ENCODE measurements at places on chromosomes 6 and 20.

GRCh38 chr6:75612434-75612833 is 10.8 kb downstream of the SENP6 start:
- DNase-seq, result no peak

DNA sequence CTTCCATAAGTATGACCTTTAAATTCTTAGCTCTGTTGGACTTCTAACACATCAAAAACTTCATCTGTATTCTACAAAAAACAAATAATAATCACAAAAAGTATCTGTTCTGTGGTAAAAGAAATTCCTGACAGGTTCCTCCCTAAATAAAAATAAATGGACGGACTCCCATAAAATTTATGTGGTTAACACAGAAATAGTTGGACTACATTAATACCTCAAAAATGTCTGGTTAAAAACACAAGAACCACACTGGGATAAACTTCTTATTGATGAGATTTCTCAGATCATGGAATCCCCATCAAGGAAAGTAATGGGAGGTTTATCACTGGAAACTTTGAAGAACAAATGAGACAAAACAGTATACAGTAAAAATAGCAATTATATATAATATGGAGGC is 172.4 kb downstream of the MOXD1 start:
- DNase-seq, result no peak

DNA sequence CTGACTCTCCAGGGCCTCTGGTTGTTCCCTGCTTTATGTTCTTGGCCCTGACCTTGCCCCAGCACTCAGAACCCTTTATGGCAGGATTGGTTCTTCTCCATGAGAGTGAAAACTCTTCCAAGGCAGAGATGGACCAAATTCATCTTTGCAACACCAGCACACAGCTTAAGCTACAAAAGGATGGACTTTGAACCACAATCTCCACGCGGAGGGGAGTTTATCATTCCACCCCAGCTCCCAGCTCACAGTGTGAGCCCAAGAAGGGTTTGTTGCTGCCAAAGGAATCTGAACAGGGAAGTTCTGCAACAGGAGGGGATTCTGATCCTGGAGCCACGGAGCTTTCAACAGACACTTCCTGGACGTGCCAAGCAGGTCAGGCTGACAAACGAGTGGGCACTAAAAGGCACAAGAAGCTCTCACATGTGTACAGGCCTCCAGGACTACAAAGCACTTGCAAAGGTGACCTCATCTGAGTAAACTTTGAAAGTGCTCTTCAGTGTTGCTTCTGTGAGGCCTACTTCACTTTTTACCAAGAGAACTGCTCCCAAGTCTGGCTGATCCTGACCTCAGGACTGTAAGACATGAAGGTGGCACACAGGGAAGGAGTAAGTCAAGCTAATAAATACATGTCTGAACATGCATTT is 8.9 kb downstream of the FITM2 start:
- DNase-seq, result no peak

DNA sequence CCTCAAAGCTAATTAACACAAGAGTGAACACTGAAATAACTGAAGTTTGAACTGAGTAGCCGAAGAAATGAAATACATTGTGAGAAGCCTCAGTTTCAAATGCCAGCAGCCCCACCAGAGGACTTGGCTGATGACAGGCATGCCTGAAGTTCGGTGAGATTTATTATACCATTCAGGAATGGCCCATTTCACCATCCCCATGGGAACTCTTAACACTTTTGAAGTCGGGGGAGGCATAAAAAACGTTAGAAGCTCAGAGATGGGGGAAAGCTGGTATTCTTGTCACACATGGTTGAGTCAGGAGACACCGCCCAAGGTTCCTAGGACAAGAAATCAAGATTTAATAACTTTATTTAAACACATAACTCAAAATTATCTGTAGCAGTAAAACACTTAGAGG is 17.6 kb upstream of the SLC22A3 start:
- no peak for DNase-seq

GRCh38 chr6:105363100-105363754 is 39.7 kb downstream of the PREP start:
- no peak for DNase-seq

DNA sequence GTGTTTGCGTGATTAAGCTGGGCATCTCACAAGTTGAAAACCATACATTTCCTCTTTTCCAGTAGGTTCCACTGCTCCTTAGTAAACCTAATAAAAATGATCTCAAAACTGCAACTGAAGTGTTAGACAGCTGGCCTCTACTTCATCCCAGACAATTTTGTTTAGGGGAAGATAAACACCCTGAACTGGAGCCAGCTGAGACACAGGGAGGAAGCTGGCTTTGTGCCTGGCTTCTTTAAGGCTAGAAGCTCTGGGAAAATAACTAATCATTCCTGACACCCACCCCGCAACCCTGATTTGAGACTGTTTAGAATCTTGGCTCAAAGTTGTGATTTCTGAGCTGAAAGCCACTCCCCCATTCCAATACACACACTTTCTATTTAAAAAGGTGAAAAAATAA is 11.6 kb downstream of the PTPRT start:
- no peak for DNase-seq

- DNase-seq, result no peak
Measured at GRCh38 chr20:57398231-57398821, 7.1 kb downstream of the RBM38 start.

GRCh38 chr20:6148073-6148472 is 25.2 kb upstream of the FERMT1 start:
- no peak for DNase-seq

DNA sequence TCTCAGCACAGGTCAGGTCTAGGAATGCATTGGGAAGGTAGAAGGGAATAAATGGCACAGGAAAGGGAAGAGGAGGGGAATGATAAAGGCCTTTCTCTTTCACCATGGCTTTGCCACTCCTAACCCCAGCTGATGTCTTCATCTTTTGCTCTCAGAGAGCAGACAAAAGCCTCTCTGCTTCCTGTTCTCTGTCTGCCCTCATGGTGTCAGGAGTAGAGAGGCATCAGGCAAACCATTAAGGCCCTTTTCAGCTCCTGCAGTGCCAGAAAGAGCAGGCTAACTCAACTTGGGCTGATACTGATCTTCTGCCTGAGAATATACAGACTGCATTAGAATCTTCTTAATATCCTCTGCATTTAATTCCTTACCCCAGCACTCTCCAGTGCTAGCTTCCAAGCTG is 48.0 kb upstream of the STXBP5 start:
- no peak for DNase-seq

GRCh38 chr20:40592941-40593340 is 96.1 kb downstream of the MAFB start:
- no peak for DNase-seq

DNA sequence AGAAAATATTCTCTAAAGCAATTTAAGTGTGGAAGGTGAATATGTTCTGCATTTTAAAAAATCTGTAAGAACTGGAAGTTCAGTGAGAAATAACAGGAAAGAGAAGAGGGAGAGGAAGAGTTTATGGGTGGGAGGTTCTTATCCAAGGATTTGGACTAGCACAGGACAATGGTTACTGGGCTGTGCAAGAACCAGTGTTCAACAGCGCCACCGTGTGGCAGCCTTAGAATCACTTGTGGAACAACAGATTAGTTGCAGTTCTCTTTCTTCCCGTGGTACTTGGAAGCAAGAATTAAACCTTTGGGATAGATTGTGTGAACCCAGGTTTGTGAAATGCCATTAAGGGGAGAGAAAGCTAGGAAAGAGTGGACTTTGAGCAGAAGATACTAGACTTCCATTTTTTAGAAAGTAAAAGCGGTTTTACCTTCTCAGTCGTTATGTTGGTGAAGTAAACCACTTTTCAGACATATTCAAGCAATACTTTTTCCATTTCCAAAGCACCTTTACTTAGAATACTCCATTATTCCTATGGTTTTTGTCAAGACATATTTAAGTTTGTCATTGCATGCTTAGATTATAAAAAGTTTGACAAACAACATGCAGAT is 436.7 kb downstream of the RNF144B start:
- DNase-seq, result no peak

GRCh38 chr20:41370176-41370575 is 3.6 kb upstream of the EMILIN3 start:
- DNase-seq, result no peak

DNA sequence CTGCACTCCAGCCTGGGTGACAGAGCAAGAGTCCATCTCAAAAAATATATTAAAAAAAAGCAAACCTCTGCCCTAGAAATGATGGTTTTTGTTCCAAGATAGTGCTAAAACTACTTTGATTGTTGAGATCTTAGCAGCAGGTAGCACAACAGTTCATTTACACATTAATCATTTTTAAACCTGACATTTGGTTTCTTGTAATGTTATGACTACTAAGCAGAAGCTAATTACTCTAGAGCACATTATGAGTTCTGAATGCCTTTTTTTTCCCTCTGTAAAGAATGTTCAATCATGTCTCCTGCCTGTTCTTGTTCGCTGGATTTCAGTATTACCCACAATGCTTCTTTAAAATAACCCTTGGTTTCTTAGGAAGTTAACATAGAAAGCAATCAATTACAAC is 24.7 kb upstream of the PHF3 start:
- no peak for DNase-seq

- no peak for DNase-seq
Measured at GRCh38 chr6:142805042-142805441, 139.9 kb downstream of the HIVEP2 start.

DNA sequence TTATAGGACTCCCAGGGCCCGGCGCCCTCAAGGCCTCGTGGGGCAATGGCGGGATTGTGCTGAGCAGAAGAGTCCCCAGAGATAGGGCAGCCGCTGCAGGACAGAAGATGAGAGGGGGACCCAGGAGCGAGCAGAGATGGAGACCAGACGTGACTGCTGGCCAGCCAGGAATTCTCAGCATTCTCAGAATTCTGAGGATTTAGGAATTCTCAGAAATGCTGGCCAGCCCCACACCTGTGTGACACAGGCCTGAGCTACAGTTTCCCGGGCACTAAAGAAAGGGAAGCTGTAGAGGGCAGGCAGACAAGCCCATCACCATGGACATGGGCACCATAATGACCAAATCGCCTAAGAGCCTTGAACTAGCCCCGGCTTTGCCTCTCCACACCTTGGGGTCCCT is 186.2 kb upstream of the CDH4 start:
- DNase-seq, result no peak

DNA sequence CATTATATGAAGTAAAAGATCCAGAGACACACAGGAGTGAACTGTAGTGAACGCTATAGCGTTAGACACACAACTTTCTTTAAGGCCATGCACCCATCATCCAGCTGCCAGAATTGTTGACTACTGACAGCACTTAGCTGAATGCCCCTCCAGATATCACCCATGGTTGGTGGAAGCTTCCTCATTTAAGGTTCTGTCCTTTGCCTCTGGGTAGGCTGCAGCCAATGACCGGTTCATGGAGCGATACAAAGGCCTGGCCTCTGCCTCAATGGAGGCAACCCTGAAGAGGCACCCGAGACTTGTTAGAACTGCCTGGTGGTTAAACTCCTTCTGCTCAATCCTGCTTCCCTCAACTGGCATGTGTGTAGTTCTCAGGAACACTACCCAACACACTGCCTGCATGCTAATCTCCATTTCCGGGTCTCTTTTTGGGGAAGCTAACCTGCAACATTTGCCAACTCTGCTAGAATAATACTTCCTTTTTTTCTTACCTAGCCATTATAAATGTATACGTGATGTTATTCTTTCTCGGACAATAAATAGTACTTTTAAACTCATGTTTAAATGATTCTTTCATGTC is 49.8 kb upstream of the THEMIS start:
- no peak for DNase-seq

- DNase-seq, result no peak
Measured at GRCh38 chr20:4795394-4795793, 73.7 kb downstream of the PRND start.

DNA sequence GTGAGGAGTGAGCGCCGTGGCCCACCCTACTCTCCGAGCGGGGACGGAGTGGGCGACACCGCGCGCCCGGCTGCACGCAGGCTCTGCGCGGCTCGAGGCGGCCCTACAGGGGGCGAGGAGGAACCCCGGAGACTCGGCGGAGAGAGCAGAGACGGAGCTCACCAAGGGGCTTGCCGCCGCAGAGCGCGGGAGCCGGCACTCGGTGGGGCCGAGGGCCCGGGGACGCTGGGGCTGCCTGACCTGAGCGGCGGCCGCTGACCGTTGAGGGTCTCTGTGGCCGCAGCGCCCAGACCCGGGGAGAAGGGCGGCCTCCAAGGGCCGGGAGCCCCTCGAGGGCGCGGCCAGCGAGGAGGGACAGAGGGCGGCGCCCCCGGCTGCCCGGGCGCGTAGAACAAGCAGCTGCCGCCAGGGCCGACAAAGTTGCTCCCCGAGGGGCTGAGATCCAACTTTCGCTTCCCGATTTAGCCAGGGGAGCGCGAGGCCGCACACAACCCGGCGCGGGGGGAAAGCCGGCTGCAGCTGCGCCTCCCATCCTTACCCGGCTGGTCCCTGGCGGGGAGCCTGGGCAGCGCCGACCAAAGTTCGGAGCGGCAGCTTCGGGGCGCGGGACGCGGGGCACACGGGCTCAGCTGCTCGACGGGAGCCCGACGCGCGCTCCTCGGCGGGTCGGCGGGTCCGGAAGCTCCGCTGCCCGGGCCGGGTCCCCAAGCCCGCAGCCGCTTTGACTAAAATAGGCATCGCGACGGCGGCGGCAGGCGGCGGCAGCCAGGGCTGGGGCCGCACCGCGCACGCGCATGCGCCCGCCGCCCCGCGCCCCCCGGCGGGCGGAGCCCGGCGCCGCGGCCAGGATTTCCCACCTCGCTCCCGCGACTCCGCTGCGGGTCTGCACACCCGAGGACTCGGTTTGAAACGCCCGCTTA is 43.1 kb downstream of the POPDC3 start:
- DNase-seq, result peak; percentile 44

DNA sequence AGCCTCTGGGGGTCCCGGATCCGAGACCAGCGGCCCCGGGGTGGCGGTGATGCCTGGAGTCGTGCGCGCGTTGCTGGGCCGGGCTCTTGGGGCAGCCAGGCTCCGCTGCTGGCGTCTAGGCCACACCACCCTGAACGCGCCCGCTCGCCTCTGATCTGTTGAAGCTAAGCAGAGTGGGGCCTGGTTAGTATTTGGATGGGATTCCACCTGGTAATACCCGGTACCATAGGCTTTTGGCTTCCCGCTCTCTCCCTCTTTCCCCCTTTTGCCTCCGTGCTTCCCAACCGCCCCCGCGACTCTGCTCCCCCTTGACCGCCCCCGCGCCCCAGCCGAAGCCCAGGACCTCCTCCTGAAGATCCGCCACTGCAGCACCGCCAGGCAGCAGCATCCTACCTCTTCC is 1383.5 kb upstream of the DEFB115 start:
- no peak for DNase-seq
